Activated naive CD4-positive, alpha-beta T cell (primary cell): ENCODE measurements at places on chromosomes 12 and 14.

- no peak for DNase-seq
Observed at GRCh38 chr14:68386950-68387779, 405.7 kb downstream of the ZFP36L1 start.

GRCh38 chr12:111434680-111435338 is 29.1 kb downstream of the SH2B3 start:
- peak; percentile 50 for DNase-seq

DNA sequence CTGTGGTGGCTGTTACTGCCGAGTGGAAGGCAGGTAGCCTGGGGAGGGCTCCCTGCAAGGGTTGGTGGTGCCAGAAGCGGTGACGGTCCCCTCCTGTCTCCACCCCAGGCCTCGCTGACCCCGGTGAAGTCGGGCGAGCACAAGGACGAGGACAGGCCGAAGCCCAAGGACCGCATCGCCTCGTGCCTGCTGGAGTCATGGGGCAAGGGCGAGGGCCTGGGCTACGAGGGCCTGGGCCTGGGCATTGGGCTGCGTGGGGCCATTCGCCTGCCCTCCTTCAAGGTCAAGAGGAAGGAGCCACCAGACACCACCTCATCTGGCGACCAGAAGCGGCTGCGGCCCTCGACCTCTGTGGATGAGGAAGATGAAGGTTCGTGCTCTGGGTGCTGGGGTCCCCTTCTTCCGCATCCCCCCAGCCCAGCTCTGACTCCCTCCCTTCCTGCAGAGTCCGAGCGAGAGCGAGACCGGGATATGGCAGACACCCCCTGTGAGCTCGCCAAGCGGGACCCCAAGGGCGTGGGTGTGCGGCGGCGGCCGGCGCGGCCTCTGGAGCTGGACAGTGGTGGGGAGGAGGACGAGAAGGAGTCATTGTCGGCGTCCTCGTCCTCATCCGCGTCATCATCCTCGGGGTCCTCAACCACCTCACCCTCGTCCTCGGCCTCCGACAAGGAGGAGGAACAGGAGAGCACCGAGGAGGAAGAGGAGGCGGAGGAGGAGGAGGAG is 13.3 kb downstream of the SETD1B start:
- no peak for DNase-seq

DNA sequence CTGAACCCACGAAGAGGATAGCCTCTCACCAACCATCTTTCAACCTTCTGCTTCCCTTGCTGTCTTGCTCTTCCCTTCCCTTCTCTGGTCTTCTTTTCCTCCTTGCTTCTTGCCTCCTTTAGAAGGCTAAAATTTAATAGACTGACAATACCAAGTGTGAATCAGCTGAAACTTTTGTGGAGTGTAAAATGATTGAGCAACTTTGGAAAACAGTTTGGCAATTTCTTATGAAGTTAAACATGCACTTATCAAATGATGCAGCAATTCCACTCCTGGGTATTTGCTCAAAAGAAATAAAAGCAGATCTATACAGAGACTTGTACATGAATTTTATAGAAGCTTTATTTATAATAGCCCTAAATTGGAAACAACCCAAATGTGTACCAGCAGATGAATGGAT is 3.3 kb upstream of the KRT86 start:
- no peak for DNase-seq

GRCh38 chr14:102525929-102526497 is 16.4 kb upstream of the ANKRD9 start:
- DNase-seq: no peak

DNA sequence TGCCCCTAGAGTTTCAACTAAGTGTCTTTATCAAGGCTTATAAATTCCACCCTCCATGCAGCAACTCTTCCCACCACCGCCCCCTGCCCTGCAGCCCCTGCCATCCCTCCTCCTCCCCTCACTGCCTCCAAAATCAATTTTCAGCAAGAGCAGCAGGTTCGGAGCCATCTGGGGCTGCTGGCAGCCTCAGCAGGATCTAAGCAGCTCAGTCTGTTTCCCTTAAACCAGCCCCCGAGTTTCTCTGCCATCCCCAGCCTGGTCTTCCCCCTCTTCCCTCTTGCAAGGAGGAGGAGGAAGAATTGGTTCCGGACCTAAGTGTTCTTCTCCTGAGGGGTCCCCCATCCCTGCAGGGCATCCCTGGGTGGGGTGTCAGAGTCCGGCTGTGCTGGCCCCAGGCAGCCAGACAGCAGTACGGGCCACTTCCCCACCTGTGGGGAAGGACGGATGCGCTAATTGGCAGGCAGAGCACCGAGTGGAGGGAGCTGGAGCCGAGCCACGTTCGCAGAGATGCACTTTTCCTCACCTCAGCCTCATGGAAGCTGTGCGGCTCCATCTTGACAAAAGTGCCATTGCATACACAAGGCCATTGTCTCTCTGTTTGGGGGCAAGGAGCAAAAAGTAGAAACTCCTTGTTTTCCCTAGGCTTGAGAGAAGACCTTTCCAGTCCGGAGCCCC is 189.3 kb downstream of the KCNA5 start:
- DNase-seq: no peak

DNA sequence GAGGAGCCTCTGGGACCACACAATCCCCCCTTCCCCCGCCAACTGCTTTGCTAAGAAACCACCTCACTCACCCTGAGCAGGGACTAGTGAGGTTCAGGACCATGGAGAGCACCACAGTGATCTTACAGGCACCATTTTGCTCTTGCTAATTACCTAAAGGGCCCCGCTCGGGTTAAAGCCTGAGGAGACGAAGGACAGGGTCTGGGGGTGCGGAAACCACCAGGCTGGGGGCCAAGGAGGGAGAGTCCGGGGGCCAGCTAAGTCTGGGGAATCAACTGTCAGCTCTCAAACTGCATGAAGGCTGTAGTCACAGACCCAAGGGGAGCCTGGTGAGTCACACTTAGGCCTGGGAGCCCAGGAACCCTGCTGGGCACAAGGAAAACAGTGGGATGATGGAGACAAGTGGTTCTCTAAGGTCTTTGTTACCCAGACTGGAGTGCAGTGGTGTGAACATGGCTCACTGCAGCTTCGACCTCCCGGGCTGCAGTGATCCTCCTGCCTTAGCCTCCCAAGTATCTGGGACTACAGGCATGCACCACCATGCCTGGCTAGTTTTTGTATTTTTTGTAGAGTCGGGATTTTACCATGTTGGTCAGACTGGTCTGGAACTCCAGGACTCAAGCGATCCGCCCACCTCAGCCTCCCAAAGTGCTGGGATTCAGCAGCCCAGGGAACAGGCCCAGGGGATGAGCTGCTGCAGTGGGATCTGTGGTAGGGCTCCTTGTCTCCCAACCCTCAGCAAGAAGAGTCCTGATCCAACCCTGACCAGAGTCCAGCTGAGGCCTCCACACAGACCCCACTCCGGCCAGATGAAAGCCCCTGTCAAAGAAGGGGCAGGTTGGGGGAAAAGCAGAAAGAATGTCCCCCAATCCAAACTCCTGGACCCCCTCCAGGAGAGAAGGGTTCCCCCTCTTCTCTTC is 98.8 kb downstream of the CALM1 start:
- no peak for DNase-seq

DNA sequence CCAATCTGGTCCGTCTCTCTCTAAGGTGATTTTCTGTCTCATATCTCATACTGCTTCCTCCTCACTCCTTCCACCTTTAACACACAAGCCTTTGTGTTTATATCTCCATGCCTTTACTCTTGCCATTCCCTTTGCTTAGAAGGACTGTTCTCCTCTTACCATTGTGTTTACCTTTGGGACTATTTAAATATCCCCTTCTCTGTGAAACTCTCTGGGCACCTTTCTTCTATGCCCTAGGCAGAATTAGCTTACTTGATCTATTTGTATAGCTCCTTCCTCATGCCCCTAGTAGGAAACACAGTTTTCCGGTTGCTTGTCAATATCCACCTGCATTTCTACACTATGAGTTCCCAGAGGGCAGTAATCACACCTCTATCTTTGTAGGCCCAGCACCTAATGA is 3.9 kb upstream of the AMHR2 start:
- no peak for DNase-seq

DNA sequence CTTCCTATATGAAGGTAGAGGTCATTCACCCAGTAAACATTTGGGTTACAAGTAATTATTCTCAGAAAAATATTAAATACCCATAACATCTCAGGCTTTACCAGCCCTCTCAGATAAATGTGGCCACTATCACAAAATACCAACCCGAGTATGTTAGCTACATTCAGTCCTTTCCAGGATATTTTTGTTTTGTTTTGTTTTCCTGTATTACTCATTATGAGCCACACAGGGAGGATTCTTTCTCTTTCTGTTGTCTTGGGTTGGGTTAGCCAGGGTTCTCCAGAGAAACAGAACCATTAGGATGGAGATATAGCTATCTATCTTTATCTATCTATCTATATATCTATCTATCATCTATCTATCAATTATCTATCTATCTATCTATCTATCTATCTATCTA is 947.6 kb upstream of the MDGA2 start:
- no peak for DNase-seq

DNA sequence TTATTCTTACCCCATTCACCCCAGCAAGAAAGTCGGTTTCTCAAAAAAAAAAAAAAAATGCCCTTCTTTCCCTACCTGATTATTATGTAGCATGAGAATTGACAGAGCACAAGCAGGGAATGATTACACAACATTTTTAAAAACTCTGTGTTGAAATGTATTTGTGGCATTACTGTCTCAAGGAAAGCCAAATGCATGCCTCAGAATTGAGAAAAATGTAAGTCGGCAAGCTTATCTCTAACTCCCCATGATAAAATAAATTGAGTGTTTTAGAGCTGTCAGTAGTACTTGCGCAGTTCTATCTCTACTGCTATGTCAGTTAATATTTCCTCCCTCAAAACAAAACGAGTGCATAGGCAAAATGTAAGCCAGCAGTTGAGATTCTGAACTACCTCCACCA is 25.7 kb downstream of the ANO4 start:
- DNase-seq: no peak

DNA sequence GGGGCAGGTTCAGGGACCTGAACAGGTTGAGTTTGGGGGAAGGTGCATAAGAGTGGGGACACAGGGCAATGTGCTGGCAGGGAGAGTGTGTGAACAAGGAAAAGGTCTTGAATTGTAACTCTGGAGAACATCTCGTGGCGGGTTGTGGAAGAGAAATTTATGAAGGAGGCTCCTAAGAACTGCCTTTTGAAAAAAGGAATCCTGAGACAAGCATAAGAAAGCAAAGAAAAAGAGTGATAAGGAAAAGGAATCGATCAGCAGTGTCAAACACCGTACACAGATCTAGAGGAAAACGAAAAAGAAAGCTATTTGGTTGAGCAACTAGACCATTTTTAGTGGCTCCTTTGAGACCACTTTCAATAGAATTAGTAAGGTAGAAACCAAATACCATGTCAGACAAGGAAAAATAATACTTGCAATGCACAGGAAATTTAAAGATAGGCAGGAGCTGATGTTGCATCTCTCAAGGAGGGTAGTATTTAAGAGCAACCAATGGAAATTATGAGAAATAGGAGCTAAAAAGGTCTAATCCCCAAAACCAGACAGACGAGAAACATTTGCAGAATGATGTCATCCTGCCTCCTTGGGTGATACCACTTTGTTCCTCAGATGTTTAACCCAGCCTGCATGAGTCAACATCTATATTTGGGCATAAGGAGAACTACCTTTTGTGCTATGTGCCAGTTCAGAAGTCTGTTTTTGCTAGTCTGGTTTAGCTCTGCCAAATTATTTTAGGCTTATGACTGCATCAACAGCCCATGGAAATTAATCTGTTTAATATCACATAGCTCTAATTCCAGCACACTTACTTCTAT is 64.5 kb upstream of the STK38L start:
- no peak for DNase-seq

GRCh38 chr12:26102953-26103352 is 21.9 kb downstream of the BHLHE41 start:
- no peak for DNase-seq

GRCh38 chr12:92927055-92927435 is 2.0 kb downstream of the EEA1 start:
- no peak for DNase-seq

DNA sequence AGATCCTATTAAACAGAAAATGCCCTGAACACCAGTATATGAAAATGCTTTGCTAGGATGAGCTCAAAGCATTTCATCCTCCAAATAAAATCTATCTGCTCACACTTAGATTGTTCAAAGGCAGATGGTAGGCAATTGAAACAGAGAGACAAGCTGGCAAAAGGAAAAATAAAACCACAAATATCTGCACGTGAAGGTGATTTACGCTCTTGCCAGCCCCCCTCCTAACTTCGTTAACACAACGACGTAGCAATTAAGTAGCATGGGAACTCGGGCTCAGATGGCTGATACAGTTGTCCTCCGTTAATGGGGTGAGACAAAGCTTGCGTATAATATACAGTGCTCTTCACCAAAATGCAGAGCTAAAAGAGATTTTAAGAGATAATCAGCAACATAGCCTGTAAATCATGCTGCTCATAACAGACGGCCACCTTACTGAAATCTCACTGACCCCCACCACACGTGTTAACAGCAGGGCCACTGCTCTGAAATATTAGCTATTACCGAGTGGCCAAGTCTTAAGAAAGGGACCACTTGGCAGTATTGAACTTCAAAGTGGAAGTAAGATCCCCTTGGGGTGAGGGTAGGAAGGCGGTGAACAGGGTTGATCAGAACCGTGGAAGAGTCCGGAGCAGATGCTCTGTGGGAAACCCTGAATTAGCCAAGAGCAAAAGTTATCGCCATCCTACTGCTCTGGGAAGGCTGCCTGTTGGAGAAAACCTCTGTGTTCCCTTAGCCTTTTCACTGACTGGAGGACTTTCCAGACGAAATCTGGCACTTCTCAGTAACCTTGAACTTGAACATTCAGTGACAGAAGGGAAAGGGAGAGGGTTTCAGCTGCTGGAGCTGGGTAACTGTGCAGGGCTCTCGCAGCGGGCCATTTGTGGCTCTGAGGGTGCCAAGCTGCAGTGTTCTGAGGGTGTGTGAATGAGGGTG is 23.1 kb downstream of the ETV6 start:
- DNase-seq: no peak

DNA sequence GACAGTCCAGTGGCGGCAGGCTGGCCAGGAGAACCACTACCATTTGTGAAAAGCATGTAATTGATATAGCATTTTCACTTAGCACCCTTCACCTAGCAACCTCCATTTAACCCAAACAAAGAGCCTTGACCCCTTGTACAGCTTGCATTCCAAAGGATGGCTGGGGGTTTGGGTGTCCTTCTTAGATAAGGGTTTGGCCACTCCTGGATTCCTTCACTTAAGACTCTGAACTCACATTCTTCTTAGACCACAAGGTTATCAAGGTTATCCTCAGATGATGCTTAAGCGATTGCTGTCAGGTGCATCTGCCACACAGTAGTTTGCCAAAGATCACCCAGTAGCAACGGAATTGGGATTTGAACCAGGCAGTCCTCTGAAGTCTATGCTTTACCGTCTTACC is 102.8 kb downstream of the ZNF664 start:
- no peak for DNase-seq

GRCh38 chr14:22982477-22983245 is at the start of gene AJUBA:
AJUBA (minus strand) TSS chr14:22982551; CDS start chr14:22982266, 285 bp downstream.
- peak; percentile 28 for DNase-seq

DNA sequence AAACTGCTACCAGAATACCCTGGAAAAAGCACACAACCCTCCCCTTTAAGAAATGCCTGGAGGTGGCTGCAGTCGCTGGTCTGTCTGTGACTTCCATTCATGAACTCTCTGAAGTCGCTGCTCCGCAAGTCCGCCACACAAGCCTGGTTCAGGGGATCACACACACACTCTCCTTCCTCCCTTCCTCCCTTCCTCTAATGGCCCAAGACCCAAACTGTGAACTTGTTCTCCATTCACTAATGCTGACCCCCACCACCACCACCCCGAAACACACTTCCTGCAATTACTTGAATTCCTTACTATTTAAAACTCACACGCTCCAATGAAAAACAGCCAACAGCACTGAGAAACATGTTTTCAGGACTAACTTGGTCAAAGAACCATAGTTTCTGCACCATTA is 1.0 kb upstream of the LMO3 start:
- DNase-seq: no peak

GRCh38 chr12:12726555-12727093 is 9.5 kb downstream of the CDKN1B start:
- no peak for DNase-seq

- DNase-seq: no peak
Observed at GRCh38 chr12:86712425-86712843, 456.2 kb upstream of the MGAT4C start.
